ENCODE measurements at places on chromosomes 11 and 22.

- DNase-seq, result no peak
Observed at GRCh38 chr11:118909619-118910308, 16.0 kb downstream of the BCL9L start.

DNA sequence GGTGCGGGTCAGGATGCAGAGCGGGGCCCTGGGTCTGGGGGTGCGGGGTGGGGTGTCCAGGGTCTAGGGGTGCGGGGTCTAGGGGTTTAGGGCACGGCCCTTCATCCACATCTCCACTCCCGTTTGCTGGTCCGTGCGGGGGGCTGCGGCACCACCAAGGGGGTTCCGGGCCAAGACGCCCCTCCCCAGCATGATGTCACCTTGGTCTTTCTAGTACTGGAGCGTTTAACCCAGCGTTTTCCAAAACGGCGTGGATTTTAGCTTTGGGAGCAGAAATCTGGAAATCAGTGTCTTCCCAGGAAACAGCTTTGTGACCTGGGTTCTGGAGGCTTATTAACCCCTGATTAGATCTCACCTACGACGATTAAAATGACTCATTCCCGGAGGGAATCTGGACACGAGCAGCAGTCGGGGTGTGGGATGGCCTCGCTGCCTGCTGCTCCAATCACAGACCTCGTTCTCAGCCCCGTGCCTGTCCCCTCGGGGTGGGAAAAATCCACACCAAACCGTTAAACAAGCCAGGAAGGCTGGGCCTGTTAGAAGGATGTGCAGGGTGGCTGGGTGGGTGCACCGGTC lies 759 bp downstream of the AP2A2 start:
- no peak for DNase-seq

GRCh38 chr11:71426413-71426812 lies 21.8 kb downstream of the DHCR7 start:
- DNase-seq, result no peak

- DNase-seq, result no peak
Observed at GRCh38 chr11:93005239-93005638, 35.8 kb downstream of the MTNR1B start.

GRCh38 chr22:45832180-45832579 lies 144.8 kb downstream of the WNT7B start:
- no peak for DNase-seq

DNA sequence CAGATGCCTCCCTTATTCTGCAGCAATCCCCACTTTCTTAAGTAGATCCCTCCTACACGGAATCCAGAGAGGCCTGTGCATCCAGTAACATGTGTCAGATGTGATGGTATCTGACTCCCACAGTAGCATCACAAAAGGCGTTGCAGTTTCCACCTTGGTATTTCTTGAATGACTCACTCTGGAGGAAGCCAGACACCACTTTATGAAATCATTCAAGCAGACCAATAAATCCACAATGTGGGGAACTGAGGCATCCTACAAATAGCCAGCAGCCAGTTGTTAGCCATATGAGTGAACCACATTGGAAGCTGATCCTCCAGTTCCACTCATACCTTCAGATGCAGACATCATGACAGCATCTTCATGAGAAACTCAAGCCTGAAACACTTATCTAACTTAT lies 798.1 kb downstream of the OPCML start:
- DNase-seq, result no peak

- DNase-seq, result no peak
Observed at GRCh38 chr11:3192511-3193372, 25.9 kb downstream of the MRGPRG start.

- peak; percentile 23 for DNase-seq
Observed at GRCh38 chr11:4626207-4627099, 10.8 kb upstream of the OR51D1 start.

- DNase-seq, result no peak
Observed at GRCh38 chr22:27152033-27152432, 494.6 kb downstream of the MIAT start.

- no peak for DNase-seq
Observed at GRCh38 chr22:17562906-17563870, at the start of gene SLC25A18. TSS of gene SLC25A18 (plus strand) at chr22:17563498. CDS start at chr22:17579945, 16,447 bp downstream.

DNA sequence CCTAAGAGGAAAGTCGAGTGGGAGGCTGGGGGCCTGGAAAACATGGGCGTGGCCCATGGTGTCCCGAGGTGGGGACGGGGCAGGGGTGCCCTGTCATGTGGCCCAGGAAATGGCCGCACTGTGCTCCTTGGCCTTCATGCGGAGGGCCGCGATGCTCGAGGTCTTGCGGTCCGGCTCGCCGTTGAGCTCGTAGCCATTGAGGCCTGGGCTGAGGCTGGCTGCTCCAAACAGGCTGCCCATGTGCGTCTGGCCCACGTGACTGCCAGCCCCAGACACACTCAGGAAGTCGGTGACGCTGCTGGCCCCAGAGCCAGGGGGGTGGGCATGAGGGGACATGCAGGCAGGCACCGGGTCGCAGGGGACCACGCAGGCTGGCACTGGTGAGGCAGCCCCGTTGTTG lies 45.2 kb downstream of the ALX4 start:
- no peak for DNase-seq

DNA sequence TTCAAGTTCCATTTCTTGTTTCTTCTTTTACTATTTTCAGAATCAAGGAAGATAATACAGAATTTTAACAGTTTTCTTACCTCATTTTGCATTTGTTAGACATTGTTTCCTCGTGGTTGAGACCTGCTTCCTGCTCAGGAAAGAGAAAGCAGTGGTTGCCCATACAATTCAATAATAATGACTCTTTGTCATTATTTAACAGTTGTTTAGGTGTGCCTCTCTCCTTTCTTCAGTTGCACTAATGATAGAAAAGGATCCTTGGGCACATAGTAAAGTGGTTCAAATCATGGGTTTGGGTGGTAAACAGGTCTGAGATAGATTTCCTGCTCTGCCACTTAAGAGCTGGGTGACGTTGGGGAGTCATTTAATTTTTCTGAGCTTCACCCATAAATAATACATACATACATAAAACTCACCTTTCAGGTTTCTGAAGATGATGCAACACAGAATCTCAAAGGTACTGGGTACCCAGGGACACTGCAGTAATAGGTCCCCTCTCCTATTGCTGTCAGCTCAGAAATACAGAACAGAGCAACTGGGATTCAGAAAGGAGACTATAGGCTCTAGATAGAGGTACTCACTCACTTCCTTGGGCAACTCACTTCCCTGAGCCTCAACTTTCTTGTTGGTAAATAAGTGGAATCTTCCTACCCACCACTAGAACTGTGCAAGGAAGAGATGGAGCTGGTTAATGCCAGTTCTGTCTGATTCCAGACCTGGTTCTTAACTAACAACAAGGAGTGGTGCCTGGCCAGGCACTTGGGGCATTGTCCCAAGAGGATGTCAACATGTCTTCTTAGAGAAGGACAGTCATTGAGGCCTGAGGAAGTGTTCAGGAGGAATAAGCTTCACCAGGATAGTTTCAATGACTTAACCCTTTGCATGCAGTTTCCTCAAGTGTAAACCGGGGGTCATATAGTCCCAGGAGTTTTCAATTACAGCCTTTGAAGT lies 34.9 kb downstream of the CD44 start:
- DNase-seq, result no peak

- DNase-seq, result no peak
Observed at GRCh38 chr11:105148241-105148640, 8.7 kb upstream of the CARD18 start.

DNA sequence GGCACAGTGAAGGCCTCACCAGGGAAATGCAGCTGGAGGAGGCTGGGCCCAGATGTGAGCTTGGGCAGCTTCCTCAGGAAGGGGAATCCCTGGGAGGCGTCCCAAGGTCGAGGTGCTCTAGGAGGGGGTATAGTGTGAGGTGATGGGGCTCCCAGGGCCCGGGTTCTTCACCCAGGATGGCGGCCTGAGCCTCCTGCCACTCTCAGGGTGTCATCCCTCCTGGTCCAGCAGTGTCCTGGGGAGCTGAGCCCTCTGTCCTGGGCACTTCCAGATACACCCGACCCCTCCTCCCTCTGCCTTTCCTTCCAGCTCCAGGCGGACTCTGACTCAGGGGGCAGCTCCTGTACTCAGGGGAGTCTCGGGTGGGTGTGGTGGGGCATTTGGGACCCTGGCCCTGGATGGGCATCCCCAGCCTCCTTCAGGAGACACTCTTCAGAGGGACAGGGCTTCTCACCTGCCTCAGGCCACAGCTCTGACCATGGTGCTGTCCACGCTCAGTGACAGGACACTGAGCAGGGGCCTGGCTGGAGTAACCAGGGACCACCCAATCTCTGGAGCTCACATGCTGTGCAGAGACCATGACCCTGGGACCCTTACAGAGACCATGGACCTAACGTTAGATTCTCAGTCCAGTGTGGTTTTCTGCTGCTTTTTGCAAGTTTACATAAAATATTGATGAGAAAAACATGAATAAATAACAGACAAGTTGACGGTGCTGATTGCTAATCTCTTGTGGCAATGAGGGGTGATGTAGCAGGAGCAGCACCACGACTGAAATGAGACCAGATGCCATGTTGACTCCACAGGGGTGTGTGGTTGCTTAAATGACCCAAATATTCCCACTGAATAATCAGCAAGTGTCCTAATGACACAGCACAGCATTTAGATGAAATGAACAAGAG lies 101.9 kb downstream of the GGTLC2 start:
- DNase-seq, result no peak

GRCh38 chr22:33467620-33468095 lies 409.5 kb upstream of the SYN3 start:
- DNase-seq, result no peak

DNA sequence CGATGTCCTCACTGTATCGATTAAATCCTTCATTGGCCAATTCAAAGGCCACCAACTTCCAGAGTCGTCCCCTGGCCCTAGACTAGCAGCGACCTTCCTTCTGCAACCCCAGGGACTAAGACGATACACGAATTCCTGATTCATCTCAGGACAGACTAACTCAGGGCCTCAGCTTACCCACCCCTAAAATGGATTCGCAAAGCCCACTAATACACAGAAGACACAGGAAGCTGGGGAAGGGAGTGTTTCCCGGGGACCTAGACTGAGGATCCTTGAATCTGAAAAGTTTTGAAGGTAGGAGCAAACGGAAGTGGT lies 509 bp downstream of the LAMTOR1 start:
- DNase-seq, result no peak

GRCh38 chr11:88535916-88536547 lies 198.5 kb upstream of the CTSC start:
- no peak for DNase-seq

DNA sequence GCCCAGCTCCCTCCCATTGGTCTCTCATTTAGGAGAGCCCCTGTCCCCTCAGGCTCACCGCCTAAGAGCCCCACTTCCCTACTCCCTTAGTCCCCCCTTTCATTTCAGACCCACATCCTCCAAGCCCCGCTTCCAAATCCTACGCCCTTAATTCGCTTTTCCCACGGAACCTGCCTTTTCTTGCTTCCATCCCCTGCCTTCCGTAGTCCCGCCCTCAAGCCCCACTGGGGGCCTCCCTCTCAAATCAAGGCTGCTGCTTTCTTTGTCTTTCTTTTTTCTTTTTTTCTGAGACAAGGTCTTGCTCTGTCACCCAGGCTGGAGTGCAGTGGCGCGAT lies 396 bp downstream of the CCDC157 start:
- no peak for DNase-seq

- DNase-seq, result no peak
Observed at GRCh38 chr11:92804388-92804966, 165.0 kb upstream of the MTNR1B start.

GRCh38 chr11:9820260-9820659 lies 156.4 kb downstream of the SWAP70 start:
- no peak for DNase-seq

GRCh38 chr11:125593114-125593820 lies 615 bp downstream of the STT3A start:
- DNase-seq, result no peak

- DNase-seq, result no peak
Observed at GRCh38 chr22:22348127-22348814, 103.7 kb downstream of the VPREB1 start.

- no peak for DNase-seq
Observed at GRCh38 chr11:43578346-43579170, 102.0 kb upstream of the HSD17B12 start.

- DNase-seq, result no peak
Observed at GRCh38 chr11:62001450-62002191, 34.2 kb upstream of the FTH1 start.

GRCh38 chr11:61115498-61116224 lies 13.4 kb downstream of the CD5 start:
- DNase-seq, result no peak

DNA sequence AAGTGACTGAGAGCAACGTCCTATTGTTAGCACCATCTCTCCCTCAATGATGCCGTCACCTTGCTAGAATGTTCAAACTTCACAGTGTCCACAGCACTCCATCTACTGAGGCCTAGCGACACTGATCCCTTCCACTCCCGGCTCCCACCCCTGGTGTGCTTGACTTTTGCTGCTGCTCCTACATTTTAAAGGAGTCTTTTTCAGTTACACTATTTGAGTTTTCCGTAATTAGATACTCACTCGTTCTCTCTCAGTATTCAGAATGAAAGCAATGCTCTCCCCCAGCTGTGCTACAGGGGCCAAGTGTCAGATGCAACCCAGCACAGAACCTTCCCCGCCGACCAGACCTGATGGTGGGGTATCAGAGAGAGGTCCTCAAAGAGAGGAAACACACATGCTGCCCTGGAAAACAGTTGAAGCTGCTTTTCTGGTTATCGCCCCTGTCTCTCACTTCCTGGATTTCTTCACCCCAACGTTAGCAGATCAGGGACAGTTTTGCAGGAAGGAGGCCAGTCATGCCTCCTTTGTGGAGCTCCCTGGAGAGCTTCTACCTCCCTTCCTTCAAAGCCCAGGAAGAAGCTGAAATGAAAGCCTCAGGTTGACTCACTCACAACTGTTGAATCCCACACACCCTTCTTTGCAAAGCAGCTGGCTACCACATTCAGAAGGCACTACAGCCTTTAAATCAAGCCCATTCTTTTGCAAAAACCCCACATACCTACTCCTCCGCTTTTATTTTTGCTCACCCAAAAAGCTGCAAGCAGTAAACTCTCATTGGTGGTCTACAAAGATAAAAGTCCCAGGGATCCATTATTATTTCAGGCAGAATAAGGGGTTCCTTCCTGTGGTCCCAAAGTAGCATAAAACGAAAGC lies 23.5 kb downstream of the LARGE1 start:
- DNase-seq, result no peak

DNA sequence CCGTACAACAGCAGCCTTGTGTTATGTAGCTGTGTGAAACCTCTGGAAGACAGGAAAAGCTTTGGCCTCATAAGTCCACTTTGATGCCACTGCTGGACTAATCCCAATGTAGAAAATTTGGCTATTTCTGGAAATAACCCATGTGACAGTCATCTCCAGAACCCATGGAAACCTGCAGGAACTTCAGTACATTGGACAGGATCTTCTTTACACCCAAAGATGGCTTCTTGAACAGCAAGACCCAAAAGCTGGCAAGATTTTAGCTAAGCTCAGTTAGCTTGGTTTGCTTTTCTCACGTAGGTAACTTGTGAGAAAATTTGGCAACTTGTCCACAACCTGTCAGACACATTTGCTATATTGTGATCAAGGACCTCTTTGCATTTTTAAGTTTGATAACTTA lies 74.8 kb upstream of the RCN1 start:
- no peak for DNase-seq

DNA sequence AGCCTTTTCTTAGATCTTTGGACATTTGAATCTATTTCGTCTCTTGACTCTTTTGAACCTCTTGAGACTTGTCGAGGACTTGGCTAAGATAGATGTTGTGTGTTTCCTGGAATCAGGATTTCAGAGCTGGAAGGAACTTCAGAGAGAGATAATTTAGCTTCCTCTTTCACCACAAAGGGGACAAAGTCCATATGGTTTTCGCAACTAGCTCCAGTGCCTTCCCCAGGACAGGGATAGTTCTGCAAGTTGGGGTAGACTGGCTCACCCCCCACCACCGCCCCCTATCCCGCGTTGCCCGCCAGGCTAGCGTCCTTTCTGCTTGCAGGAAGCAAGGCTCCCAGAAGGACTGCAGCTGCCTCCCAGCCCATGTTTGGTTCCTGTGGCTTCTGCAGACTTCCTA lies 75.7 kb upstream of the MYO18B start:
- no peak for DNase-seq

All from activated CD4-positive, alpha-beta T cell treated with anti-CD3 and anti-CD28 coated beads, Interleukin-2, amount 50 U/mL, for 24 hours (primary cell).